Activated T-helper 1 cell treated with anti-CD3 and anti-CD28 coated beads, Interleukin-12 subunit alpha, Interleukin-12 subunit beta, Interleukin-2, Interleukin-4 antibody, amounts not matched to agents 30 ng/mL and 10 ng/mL and 1 ng/mL, durations not matched to agents 14 hours and 24 hours and 36 hours (primary cell): ENCODE measurements at places on chromosomes 2 and 18.
A peak's percentile ranks its signal among the peaks of the same experiment; 100 is the strongest.

- DNase-seq, result no peak
Measured at GRCh38 chr2:196513796-196514526, 125.6 kb upstream of the CCDC150 start.

DNA sequence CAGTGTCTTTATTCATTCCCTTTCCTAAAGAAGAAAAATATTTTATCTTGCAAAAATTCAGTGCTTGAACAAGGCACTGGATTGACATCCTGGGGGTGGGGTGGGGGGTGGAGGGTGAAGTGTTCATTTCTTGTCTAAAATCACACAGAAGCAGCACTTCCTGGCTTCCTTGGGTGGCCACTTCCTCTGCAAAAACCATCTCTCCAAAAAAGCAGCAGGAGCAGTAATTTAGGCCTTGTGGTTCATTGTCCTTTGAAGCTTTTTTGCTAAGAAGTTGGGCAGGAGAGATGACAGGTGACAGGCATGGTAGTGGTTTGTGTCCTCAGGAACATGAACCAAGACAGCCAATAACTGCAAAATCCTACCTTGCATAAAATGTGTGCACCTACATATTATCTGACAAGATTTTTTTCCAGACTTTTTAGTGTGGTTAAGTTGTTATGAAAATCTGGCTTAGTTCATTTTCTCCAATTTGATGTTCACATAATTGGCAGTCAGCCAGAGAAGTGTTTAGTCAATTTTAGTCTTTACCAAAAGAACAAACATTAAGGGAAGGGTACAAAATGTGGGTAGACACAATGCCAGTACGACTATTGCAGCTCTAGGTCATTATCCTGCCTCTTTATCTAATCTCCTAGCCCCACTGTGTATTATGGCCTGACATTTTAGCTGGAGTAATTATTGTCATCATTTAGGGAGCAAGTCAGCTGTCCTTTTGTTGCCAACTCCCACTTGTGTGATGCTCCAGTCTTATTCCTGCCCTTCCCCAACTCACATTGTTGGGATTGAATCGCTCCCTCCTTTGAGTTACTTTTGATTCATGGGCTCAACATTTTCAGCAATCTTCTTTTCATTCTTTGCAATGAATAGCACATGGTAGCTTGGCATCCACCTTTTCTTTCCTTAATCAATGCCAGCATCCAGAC lies 177.2 kb downstream of the MYO3B start:
- DNase-seq, result peak; percentile 15

DNA sequence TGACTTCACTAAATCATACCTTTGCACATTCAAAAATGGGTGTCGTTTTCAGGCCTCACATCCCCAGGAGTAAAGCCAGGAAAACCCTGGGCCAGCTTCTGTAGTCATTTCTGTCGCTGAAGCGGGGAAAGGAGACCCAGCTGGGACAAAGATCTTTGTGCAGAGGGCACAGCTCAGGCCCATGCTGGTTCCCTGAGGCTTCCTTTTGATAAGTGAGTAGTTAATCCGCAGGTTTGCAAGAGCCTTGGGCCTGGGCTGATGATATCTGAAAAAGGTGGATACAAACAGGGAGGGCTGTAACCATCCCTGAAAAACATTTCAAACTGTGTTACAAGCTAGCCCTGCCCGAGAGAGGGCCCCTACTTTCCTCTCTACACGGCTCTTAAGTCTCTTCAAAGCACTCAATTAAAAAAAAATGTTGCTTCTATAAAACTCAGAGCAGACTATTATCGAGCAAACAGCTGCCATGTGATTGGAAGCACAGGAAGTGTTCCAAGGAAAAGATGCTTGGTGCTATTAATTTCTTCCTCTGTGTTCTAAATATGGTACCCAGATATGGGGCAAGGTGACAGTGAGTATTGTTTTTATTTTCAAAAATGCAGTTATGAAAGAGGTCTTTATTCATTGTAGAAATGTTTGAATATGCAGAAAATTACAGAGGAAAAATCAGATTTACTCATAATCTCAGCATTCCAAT lies 117.2 kb downstream of the LNPK start:
- no peak for DNase-seq

- no peak for DNase-seq
Measured at GRCh38 chr2:60406192-60406591, 147.3 kb downstream of the BCL11A start.

DNA sequence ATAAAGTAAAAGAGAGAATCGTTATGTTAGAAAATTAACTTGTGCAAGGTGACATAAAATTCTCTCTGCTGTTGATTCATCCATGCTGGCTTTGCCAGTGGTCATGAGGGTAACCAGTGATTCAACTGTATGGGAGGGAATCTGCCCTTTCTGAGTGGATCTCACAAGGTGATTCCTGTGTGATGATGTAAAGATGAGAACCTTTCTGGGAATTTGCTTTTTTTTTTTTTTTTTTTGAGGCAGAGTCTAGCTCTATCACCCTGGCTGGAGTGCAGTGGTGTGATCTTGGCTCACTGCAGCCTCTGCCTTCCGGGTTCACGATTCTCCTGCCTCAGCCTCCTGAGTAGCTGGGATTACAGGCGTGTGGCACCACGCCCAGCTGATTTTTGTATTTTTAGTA lies 23.3 kb downstream of the RAB31 start:
- no peak for DNase-seq

GRCh38 chr2:24658531-24659202 lies 134.5 kb downstream of the PTRHD1 start:
- DNase-seq, result no peak
